ENCODE measurements at places on chromosomes 1 and 21.

- peak; percentile 60 for DNase-seq
Observed at GRCh38 chr1:228059634-228060457, 22.7 kb upstream of the ARF1 start.

- DNase-seq: no peak
Observed at GRCh38 chr1:228148196-228148861, 1.4 kb upstream of the GJC2 start.

DNA sequence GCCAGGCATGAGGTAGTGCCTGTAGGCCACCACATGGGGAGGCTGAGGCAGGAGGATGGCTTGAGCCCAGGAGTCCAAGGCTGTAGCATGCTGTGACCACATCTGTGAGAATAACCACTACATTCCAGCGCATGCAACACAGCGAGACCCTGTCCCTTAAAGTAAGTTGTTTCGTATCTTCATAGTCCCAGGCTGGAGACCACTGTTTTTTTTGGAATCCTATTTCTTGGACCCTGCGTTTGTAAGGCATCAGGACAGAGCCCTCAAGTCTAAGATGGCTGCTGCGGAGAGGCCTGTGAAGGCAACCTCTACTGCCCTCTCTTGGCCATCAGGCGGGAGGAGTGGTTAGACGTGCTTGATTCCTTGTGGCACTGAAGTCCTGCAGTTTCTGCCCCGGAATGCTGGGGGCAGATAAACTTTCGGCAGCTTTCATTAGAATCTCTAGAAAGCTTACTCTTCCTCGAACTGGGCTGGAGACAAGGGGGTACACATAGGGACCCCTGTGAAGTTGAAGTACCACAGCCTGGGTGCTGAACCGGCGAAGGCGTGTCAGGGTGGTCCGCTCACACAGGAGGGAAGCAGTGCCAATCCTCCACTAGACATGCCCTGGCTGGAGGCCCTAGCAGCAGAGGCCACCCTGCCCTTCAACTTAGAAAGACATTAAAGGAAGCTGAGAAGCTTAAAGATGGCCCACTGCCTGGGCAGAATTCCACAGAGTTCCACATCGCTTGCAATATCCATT, 36.6 kb downstream of the RABIF start:
- DNase-seq: no peak

DNA sequence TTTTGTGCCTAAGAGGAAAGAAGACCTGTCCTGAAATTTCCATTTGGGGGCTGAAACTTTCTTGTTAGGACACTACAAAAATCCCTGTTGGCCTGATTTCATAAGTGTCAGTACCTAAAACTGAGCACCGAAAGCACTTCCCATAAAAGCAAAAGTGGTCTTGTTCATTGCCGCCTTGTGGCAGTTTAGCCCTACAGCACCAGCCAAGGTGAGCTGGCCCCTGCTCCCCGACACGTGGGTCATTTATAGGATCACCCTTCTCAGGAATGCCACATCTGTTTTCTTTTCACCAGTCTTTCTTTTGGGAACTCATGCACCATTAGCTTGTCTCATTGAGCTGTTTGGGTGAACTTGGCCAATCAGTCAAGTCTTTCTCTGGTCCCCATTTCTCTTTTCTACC, 155.8 kb upstream of the KAZN start:
- DNase-seq: no peak

GRCh38 chr21:46148106-46148505, 7.3 kb downstream of the FTCD start:
- DNase-seq: no peak

- DNase-seq: no peak
Observed at GRCh38 chr21:40809673-40810197, 37.2 kb downstream of the DSCAM start.

DNA sequence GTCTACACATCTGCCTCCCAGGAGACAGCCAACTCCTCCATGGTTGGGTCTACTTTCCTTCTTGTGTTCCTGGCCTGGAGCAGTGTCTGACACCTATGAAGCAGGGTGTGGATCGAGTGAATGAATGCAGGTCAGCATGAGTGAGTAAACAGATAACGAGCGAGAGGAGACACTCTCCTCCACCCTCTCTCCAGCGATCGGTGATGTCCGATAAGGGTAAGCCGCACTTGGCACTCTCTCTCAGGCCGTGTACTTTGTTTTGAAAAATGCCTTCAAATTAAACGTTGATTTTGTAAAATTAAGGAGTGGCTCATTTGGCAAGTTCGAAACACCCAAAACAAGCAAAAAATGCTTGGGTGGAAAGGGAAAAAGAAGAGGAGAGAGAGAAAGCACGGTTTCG, 43.8 kb upstream of the DMRTB1 start:
- DNase-seq: no peak

DNA sequence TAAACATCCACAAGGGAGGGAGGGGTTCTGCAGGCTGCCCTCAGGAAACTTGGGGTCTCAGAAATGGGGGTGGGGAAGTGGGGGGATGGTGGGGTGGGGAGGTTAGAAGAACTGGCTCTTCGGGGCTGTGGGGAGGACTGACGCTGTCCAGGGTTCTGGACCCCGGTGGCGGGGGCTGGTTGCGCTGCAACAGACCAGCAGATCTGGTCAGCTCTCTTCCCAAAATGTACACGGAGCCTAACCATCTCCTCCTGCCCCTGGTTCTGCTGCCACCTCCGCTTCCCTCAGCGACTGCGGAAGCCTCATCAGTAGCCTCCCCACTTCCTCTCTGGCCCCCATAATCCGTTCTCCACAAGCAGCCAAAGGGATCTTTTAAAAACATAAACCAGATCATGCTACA, 29.3 kb upstream of the C1QA start:
- DNase-seq: no peak

DNA sequence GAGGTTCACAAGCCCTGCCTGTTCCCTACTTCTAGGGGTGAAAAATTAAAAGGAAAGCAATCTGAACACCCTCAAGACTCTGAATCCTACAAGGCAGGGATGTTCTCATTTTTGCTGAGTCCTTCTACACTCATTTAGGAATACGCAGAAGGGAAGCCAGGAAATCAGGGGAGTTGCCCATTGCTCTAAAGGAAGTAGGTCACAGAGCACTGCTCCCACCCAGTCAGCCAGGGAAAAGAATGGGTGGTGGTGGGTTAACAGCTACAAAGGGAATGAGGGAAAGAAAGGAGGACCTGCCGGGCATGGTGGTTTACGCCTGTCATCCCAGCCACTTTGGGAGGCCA, 2.4 kb upstream of the CTTNBP2NL start:
- no peak for DNase-seq

DNA sequence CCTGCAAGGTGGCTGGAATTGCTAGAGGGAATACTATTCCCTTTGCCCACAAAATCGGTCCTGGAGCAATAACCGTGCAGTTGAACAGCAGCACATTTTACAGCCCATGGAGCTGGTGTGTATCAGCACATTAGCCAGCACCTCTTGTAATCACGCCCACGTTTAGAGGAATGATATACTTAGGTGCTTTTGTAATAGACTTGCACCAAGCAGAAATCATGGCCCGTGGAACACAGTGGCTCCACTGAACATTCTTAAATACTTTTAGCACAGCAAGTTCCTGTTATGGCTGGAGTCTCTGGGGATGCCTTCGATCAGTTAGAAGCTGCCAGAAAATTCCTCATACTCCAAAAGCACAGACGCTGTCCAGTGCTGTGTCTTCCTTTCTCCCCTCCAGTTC, 218.1 kb upstream of the FAM78B start:
- no peak for DNase-seq

DNA sequence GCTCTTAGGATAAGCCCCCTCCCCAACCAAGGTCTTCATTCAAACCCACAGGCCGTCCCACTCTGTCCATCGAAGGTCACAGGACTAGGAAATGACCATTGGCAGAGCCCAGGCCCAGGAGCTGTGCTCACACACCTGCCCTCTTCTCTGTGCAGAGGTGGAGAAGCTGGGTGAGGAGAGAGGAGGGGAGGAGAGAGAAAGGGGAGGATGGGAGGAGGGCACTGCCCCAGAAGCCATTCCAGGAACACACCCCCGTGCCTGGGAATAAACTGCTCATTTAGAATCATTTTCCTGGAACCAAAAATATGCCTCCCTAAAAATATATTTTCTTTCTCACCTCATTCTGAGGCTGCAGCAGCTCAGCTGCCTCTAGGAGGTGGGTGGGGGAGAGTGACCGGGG, 6.4 kb upstream of the SDC3 start:
- DNase-seq: no peak

GRCh38 chr1:173889885-173890284, 21.7 kb downstream of the ZBTB37 start:
- no peak for DNase-seq

DNA sequence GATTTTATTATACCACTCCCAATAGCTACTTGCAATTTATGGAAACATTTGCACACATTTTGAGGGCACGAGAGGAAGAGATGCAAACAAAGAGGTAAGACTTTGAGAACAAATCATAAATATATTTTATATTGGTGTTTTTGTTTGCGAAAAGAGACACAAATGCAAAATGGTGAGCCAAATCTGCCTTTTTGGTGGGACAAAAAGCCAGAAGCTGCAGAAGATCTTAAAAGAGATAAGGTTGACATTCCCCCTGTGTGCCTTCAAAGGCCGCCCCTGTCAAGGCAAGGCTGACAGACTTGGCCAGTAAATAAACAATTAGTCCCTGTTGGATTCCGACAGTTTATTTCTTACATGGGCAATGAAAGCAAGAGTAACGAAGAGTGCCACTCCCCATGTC, 122.8 kb downstream of the LBR start:
- no peak for DNase-seq

GRCh38 chr1:26994020-26994786, 711 bp downstream of the TRNP1 start:
- DNase-seq: peak; percentile 14

DNA sequence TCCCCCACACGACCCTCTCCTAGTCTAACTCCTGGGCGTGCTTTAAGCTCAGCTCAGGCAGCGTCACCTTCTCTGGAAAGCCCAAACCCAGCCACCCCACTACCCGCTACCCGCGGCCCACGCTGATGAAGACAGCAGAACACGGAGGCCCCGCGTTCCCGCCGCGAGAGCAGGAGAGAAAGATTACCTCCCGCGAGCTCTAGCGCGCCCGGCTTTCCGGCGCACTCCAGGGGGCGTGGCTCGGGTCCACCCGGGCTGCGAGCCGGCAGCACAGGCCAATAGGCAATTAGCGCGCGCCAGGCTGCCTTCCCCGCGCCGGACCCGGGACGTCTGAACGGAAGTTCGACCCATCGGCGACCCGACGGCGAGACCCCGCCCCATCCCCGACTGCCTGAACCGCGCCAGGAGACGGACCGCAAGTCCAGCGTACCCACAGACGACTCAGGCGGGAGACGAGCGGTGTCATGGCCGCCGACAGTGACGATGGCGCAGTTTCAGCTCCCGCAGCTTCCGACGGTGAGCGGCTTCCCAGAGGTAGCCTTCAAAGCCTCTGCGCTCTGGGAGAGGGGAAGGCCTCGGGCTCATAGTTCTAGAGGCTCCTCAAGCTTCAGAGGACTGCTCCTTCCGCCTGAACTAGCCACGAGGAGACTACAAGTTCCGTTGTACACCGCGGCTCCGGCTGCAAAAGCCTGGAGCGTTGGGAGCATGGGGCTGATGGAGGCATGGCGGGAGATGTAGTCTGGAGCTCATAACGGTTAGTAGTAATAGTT, at the start of the genes MUTYH and TOE1:
Gene MUTYH (minus strand): TSS at position 652 of the 770 bp plus-strand sequence. CDS start 5,935 bp downstream, outside the sequence.
Gene TOE1 (plus strand): TSS at position 382 of the 770 bp plus-strand sequence. CDS start 83 bp downstream, at position 465.
- DNase-seq: peak; percentile 91

DNA sequence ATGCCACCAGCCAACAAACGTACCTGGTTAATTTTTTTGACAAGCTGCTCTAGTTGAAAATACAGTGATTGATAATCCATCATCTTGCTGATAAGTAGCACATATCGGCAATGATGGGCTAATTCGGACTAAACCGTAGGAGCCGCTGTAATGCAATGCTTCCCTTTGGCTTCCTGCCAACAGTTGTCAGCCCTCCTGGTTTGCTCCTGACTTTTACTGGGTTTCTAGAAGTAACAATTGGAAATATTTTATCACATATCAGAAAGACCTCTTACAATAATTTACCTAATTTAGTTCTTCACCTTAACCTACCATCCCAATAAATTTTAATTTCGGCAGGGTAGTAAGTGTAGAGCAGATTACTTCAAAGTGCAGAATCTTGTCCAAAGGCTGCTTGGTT, 148.5 kb downstream of the DHRS3 start:
- no peak for DNase-seq

DNA sequence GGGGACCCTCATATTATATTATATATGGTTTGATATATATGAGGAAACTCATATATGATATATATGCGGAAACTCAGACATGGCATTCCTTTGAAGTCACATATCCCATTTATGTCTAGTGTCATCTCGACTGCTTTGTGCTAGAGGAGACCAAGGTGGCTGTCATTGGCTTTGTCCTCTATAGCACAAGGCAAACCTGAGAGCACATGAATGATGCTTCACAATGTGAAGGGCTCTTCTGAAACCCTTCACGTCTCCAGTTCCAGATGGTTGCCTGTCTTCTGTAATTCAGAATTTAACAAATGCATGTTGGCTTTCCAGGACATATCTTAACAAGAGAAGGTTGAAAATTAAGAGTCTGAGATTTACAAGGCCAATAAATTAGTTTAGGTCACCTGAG, 303.6 kb downstream of the BARHL2 start:
- DNase-seq: no peak

- no peak for DNase-seq
Observed at GRCh38 chr1:19414515-19415121, 70.7 kb downstream of the CAPZB start.

- DNase-seq: no peak
Observed at GRCh38 chr1:96445302-96445701, 276.3 kb upstream of the PTBP2 start.

- no peak for DNase-seq
Observed at GRCh38 chr1:57249511-57249910, 174.3 kb downstream of the DAB1 start.

DNA sequence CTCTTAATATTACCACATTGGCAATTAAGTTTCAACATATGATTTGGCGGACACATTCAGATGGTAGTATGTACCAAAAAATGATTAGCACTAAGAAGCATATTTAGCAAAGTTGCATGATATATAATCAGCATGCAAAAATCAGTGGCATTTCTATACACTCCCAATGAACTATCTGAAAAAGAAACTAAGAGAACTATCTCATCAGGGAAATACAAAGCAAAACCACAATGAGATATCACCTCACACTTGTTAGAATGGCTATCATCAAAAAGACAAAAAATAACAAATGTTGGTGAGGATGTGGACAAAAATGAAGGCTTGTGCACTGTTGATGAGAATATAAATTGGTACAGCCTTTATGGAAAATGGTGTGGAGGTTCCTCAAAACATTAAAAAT, 31.4 kb upstream of the DENND1B start:
- DNase-seq: no peak

GRCh38 chr1:119375366-119375765, 6.8 kb downstream of the HAO2 start:
- DNase-seq: no peak

- no peak for DNase-seq
Observed at GRCh38 chr21:18608226-18608625, 204.6 kb upstream of the TMPRSS15 start.

DNA sequence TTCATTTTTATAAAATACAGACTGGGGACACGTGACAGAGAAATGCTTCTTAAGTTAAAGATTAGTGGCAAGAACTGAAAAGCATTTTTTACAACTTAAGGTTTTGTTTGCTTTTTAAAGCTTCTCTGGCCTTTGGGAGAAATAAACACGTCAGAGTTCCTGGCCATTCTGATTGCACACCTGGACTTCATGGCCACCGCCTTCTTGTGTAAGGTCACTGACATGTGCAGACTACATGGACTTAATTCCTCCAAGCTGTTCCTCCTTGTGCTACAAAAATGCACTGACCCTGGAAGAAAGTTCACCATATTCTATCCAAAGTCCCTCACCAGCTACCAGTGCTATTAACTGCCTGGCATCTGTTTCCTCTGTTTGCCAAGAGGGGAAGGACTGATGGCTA, 56.1 kb downstream of the GADD45A start:
- no peak for DNase-seq

GRCh38 chr1:6248161-6248776, 4.3 kb downstream of the HES3 start:
- DNase-seq: no peak

GRCh38 chr1:228149406-228150119, at the start of gene GJC2:
TSS of gene GJC2 (plus strand) at chr1:228149930. CDS start at chr1:228157759, 7,829 bp downstream.
- DNase-seq: no peak

Data from activated CD4-positive, alpha-beta T cell treated with anti-CD3 and anti-CD28 coated beads, Interleukin-2, amount 50 U/mL, for 4 hours (primary cell).